ENCODE measurements at places on chromosomes 16 and 17.

GRCh38 chr16:82460766-82461165 is 166.0 kb upstream of the CDH13 start:
- DNase-seq, result no peak

DNA sequence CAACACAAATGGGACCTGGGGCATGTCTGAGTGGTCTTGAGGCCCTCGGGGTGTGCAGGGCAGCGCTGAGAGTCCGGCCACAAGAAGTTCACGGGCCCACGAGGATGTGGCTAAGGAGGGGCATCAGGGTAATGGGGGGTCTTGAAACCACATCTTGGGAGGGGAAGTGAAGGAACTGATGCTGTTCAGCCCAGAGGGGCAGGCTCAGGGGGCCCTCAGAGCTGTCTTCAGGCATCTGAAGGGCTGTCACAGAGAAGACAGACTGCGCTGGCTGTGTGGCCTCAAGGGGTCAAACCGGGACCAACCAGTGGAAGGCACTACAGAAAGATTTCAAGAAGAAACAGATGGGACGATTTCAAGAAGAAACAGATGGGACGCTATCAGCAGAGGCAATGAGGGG is 45.1 kb downstream of the ZNF423 start:
- DNase-seq, result no peak

- no peak for DNase-seq
Observed at GRCh38 chr16:79826732-79827475, 226.4 kb upstream of the MAF start.

DNA sequence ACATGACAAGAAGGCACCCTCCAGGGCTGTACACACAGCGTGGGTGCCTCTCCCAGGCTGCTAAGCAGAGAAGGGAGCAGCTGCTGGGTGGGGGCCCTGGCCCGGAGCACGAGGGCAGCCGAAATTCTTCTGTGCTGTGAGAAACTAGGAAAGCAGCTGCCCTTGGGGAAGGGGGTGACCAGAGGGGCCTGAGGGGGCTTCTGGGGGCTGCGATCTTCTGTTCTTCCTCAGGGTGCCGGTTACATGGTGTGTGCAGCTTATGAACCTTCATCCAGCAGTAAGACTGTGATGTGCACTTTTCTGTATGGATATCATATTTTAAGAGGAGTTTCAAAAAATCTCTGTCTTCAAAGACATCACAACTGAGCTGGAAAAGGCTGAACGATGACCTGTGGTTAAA is 43.2 kb upstream of the METRNL start:
- DNase-seq, result no peak

GRCh38 chr16:84832488-84833143 is 12.8 kb downstream of the CRISPLD2 start:
- DNase-seq, result no peak

- no peak for DNase-seq
Observed at GRCh38 chr17:3722716-3723115, 987 bp upstream of the HASPIN start.

DNA sequence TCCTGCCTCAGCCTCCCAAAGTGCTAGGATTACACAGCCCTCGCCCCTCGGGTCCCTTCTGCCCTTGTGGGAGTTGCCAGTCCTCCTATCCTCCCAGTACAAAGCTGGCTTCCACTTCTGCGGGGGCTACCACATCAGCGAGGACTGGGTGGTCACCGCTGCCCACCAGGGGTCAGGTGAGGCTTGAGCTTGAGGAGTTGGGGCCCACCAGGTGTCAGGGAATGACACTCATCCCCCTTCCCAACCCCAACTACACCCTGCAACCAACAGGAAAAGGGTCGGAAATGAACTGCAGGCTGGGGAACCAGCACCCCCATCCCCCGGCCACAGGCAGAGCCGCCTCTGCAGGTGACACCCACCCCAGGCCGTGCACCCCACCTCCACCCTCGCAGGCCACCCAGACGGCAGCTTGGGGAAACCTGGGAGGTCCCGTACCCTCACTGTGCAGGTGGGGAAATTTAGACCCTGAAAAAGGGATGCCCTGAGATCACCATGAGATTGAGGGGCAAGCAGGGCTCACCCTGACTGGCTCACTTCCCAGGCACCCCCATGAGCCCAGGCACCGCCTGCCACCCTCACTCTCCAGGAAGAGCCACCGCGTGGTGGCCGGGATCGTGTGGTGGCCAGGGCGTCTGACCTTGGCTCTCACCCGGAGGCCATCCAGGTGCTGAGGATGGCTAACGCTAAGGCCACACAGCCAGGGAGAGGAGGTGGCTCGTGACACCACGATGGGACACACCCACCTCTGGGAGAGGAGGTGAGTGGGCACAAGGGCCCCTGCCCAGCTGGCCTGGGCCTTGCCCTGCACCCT is 8.0 kb downstream of the CTRB1 start:
- DNase-seq, result no peak

- DNase-seq, result peak; percentile 66
Observed at GRCh38 chr16:56691885-56692284, 9.6 kb downstream of the MT1X start.

GRCh38 chr17:7414837-7415236 is 5.3 kb upstream of the SPEM1 start:
- DNase-seq, result no peak

DNA sequence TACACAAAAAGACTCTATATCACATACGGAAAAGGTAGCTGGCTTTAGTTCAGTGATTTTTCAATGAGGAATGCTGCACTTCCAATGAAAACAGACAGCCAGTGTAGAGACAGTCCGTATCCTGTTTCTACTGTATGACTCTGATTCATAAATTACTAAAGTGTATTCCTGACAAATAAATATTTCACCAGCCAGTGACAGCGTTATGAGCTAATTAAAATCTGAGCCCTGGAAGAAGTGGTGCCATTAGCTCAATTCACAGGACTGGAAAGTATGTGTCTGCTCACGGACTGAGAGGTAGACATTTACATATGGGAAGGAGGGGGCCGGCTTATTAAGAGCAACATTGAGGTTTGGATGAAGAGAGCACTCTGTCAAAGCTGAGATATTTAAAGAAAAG is 207.9 kb upstream of the RBFOX1 start:
- no peak for DNase-seq

DNA sequence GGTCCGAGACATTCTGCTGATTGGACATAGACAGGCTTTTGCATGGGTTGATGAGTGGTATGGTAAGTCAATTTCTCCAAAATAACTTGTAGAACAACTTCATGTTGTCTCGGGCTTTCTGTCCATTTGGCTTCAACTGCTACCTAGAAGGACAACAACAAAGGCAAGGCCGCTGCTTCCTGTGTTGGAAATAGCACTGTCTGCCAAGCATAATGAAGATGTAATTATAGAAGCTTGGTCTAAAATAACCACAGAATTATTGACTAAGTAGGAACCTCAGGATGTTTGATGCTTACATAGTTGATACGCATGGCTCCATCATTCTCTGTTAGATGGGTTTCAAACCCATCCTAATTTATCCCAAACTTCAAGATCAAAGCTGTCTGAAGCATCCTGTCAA is 42.3 kb upstream of the NOL11 start:
- no peak for DNase-seq

GRCh38 chr16:67893743-67894399 is 817 bp downstream of the PSKH1 start:
- peak; percentile 52 for DNase-seq

- DNase-seq, result no peak
Observed at GRCh38 chr17:27343977-27344607, 50.2 kb downstream of the WSB1 start.

- DNase-seq, result no peak
Observed at GRCh38 chr17:29749045-29749825, 126.5 kb upstream of the CORO6 start.

DNA sequence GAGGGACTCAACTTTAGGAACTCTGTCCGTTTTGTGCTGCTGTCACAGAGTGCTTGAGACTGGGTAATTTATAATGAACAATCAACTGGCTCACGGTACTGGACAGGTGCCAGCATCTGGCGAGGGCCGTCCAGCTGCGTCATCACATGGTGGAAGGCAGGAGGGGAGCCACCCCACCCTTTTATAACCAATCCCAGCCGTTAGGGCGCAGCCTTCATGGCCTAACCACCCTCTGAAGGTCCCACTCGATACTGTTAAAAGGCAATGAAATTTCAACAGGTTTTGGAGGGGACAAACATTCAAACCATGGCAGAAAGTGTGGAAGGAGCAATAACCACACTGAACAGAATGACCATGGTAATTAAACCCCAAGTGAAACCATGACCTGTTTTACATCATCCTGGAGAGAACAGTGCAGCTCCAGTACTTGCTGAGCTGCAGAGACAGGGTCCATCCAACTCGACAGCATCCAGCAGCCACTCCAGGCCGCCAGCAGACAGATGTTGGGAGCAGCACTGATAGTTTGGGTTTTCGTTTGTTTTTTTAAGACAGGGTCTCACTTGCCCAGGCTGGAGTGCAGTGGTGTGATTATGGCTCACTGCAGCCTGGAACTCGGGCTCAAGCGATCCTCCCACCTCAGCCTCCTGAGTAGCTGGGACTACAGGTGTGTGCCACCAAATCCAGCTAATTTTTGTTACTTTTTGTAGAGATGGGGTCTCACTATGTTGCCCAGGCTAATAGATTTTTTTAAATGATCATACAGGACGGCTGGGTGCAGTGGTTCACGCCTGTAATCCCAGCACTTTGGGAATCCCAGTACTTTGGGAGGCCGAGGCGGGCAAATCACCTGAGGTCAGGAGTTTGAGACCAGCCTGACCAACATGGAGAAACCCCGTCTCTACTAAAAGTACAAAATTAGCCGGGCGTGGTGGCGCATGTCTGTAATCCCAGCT is 11.0 kb downstream of the CHMP6 start:
- no peak for DNase-seq

DNA sequence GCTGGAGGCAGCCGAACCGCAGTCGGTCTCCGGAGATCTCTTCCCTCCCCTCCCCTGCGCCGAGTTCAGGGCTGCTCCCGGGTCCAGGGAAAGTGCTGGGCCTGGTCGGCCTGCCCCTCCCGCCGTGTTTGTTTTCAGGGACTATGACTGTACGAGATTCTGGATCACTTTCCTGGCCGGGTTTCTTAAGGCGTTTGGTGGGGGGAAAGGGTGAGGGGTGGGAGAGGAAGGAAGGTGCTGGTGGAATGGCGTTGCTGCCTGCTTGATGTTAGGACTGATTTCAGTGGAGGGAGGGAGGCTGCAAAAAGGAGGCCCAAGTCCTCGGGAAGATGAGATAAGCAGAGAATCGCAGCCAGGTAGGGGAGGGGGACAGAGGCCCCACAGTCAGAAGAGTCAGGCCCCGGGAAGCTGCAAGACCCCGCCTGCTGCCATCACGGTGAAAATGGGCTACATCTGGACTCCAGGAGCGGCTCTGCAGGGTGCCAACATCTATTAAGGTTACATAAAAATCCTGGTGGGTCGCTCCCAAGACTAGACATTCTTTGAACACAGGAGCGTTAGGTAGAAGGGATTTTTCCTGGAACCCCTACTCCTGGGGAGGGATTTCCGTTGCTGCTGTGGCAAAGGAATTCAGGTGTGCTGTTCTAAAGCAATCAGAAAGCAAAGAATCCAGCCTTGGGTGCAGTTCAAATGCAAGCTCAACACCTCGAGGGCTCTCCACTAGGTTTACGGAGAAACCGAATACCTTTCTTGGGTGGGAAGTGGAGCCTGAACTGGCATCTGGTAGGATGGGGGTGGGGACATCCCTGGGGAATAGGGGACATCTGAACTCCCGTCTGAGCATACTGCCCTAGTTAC is 1.2 kb downstream of the ARHGAP44 start:
- DNase-seq, result peak; percentile 31

GRCh38 chr17:50480854-50481490 is 2.3 kb downstream of the RSAD1 start:
- DNase-seq, result no peak

GRCh38 chr17:28944862-28945741 is 6.2 kb downstream of the PHF12 start:
- DNase-seq, result no peak
